Endodermal cell (in vitro differentiated cells): ENCODE measurements at places on chromosomes 4 and X.
A peak's percentile ranks its signal among the peaks of the same experiment; 100 is the strongest.

DNA sequence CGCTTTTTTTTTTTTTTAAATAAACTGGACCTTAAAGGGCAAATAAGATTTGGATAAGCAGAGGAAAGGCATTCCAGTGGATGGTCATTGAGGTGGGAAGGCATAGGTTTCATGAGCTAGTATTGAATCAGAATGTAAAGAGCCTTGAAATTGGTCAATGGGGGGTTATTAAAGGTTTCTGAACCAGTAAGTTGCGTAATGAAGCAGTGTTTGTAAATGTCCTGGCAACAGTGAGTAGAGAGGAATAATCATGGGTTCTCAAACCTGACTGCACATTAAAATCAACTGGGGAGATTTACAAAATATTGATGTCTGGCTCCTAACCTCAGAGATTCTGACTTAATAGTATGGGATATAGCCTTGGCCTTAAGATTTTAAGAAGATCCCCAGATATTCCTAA is 23.2 kb upstream of the AMOT start:
- no peak for DNase-seq

GRCh38 chr4:168710353-168710946 is 213.6 kb downstream of the PALLD start:
- peak; percentile 71 for DNase-seq

GRCh38 chrX:46791927-46792809 is 33.2 kb upstream of the SLC9A7 start:
- peak; percentile 74 for DNase-seq

DNA sequence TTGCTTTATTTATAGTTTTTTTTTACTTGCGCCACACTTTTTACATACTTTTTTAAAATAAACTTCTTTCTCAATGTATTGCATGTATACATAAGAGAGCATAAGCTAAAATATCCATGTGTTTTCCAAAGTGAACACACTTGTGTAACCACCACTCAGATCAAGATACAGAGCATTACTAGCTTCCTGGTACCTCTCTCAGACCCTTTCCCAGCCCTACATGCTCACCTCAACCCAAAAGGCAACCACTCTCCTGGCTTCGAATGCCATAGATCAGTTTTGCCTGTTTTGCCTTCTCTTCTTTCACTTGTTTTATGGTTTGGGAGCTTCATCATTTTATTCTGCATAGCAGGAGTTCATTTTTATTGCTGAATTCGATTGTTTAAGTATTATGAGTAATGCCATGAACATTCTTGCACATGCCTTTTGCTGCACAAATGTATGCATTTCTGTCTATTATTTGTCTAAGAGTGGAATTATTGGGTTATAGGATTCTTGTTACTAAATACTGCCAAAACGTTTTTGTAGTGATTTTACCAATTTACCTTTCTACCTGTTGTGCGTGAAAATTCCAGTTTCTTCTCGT is 45.9 kb upstream of the NUDT6 start:
- DNase-seq = no peak

GRCh38 chr4:88308587-88308986 is 24.2 kb upstream of the PPM1K start:
- no peak for DNase-seq

DNA sequence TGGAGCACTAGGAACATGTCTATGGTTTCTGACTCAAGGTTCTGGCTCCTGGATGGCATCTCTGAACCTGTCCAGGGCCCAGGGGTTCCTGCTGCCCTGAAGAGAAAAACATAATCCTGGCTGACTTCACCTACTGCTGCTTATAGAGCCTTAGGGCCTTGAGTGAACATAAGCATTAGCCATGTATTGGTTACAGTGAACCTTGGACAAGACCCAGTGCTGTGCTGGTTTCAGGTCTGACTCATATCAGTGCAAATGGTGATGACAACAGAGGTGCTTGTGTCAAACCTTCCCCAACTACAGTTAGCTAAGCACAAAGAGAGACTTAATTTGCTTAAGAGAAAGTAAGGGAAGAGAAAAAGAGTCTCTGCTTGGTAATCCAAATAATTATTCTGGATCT is 1047.2 kb downstream of the GLUD2 start:
- DNase-seq = no peak

- no peak for DNase-seq
These were observed 41.5 kb downstream of the KIAA0232 start for GRCh38 chr4:6824071-6824470.

DNA sequence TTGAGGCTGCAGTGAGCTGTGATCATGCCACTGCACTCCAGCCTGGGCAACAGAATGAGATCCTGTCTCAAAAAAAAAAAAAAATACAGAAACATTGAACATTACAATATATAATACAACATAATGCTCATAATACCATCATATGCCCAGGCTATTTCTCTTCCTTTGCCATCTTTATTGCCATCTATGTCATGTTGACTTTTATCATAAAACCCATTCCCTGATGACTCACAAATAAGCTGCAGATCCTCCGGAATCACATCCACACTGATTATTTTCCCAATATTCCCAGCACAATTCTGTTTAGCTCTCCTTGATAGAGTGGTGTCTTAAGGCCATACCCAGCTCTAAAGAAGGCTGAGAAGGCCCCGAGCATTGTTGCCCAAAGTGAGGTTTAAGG is 9.2 kb upstream of the FBXW7 start:
- DNase-seq = no peak

DNA sequence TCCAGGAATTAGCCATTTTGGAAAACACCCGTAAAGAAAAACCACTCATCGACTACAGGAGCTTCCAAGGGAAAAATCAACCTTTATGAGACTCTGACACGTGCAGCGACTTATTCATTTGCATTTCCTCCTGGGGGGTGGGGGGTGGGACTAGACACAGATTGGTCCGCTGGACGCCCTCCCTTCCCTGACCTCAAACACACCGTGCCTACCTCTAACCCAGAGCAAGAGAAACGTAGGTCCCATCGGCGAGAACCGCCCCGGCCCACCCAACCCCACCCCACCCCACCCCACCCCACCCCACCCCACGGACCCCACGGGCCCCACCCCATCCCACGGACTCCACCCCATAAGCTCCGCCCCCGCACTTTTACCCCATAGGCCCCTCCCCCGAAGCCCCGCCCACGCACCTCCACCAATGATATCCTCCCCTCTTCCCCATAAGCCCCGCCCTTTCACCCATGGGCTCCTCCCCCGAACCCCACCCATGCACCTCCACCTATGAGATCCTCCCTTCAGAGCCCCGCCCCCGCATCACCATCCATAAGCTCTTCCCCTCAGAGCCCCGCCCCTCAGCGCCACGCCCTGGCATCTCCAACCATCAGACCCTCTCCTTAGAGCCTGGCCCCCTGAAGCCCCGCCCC is 1.1 kb downstream of the GTPBP6 start:
- peak; percentile 57 for DNase-seq

DNA sequence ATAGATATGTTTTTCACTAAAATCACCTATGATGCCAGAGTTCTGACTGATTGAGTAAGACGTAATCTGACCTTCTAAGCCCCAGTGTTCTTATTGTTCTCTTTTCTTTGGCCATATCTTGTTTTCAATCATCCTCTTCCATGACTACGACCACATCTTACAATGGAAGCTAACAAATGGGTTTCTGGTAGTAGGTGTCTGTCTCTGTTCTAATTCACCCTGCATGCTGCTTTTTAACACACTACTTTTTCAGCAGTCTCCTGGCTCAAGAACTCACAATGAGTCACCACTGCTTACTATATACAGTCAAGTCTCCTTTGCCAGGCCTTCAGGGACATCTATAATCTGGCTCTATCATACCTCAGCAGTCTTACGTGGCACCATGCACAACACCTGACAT is 146.1 kb downstream of the NEXMIF start:
- no peak for DNase-seq

DNA sequence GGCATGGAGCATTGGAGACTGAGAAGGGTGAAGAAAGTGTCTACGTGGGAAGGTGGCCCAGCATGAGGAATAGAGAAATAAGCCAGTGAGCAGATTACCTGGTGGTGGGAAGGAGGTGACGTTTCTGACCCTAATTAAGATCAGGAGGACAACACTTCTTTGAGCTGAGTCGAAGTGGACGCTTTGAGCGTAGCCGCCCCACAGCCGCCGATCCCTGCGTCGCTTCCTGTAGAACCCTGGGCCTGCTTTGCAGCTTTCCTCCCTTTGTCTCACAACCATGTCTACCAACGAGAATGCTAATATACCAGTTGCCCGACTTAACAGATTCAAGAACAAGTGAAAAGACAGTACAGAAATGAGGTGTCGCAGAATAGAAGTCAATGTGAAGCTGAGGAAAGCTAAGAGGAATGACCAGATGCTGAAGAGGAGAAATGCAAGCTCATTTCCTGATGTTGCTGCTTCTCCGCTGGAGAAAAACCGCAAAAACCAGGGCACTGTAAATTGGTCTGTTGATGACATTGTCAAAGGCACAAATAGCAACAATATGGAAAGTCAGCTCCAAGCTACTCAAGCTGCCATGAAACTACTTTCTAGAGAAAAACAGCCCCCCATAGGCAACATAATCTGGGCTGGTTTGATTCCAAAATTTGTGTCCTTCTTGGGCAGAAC is 6.4 kb upstream of the ANTXR2 start:
- no peak for DNase-seq

DNA sequence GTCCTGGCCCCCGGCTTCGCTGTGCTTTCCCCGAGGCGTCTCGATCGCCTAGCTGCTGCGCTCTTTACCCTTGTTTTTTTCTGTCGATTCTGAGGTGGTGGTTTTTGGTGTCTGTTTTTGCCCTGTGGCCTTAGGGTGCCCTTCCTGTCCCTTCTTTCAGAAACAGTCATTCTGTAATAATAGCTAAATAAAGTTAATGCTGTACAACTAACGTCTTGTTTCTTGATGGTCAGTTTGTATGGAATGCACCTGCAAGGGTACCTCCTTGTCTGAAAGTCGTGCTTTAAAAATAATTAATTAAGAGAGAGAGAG is 686 bp downstream of the FIP1L1 start:
- DNase-seq = no peak

GRCh38 chr4:122775987-122776836 is 43.7 kb downstream of the BBS12 start:
- peak; percentile 71 for DNase-seq

DNA sequence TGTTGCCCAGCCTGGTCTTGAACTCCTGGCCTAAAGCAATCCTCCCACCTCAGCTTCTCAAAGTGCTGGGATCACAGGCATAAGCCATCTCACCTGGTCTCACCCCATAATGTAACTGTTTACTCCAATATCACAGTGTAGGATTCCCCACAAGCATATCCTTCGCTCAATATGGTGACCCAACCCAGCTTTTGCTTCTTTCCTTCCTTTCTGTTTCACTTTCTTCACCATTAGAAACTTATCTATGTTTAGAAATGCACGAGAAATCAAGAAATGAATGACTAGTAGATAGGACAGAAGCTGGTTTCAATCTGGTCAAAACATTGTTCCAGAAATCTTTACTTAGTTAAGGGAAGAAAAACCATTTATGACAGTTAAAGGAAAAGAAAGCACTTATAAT is 18.9 kb downstream of the TSPAN5 start:
- DNase-seq = no peak

GRCh38 chrX:119871245-119871598 is 311 bp downstream of the RNF113A start:
- DNase-seq = no peak

GRCh38 chrX:16963216-16963615 is 16.8 kb downstream of the REPS2 start:
- no peak for DNase-seq

DNA sequence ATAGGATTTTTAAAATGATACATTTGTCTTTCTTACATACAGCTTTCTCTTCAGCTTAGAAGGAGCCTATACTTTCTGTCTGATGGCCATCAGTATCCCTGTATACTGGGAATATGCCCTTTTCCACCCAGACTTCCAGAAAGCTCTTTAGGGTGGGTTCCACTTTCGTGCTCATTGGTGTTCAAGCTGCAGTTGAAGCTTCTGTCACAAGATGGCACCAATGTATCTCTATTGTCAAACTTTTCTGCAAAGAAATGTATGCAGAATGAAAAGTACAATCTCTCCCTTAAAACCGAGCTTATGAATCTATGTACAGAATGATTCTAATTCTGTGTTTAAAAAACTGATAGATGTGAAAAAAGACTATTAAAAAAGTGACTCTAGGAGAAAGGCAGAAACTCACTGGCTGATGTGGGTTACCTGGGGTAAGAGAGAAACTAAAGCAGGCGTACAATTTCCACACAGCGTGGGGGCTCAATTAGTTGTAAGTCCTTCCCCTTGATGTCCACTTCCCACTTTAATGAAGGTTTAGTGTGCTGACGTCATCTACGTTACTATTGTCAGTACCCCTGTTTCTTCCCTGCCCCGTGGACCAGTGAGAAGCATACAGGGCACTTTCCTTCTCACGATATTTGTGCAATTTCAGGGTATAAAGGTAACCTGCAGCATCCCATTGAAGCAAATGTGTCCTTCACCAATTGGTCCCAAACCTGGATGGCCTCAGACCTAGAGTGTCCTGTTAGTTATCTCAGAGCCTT is 57.3 kb upstream of the TCEAL2 start:
- peak; percentile 52 for DNase-seq

DNA sequence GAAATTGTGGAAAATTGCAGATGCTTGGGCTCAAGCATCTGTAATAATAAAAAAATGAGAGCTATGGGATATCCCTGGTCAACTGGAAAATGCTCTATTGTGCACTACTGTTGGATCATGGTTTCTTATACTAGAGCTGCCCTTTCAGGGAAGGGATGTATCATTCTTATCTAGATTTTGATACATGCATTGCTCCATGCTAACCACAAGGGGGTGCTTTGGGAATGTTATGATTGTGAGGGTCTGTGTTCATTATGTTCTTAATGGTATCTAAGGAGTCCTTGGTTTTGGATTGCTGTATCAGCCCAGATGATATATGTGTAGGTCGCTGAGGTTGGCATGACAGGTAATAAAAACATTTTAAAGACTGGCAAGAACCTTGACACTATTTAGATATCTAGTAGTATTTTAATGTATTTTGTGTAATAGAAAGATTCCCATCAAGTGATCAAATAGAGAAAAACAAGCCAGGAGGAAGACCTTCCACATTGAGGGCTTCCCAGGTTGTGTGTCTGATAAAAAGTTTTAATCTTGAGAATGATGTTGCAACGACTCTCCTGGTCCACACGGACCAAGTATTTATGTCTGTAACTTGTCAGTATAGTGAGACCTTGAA is 49.2 kb upstream of the TLR2 start:
- DNase-seq = no peak

DNA sequence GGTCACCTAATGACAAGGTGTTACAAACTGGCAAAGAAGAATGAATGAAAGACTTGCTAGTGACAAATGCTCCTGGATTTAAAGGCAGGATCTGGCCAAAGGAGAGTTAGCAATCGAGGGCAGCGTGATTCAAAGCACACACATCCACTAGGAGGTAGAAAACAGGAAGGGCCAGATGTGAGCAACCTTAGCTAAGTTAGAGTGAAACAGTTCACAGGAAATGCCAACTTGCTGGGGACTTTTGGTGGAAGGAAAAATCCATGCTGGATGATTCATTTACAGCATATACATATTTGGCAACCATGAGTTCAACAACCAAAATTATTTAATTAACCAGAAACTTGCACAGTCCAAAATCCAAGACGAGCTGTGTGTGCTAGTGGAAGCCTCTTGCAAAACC is 276.9 kb downstream of the PTTG2 start:
- no peak for DNase-seq
